ENCODE measurements at places on chromosomes 7 and 10.

DNA sequence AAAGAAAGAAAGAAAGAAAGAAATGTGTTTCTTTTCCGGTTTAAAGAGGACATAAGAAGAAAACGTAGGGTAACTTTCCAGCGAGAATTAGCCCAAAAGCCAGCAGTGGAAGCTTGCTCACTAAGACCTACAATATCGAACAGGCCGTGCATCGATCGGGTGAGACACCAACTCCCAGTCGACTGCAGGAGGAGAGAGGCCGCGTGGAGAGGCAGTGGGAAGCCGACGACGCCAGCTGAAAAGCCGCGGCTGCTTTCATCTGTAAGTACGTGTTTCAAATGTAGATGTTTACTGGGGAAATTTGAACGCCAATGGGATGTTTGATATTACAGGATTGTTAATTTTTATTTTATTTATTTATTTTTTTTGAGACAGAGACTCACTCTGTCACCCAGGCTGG is 28.6 kb upstream of the GIMAP8 start:
- no peak for DNase-seq

GRCh38 chr7:75892634-75893272 is 13.9 kb downstream of the RHBDD2 start:
- DNase-seq = no peak

DNA sequence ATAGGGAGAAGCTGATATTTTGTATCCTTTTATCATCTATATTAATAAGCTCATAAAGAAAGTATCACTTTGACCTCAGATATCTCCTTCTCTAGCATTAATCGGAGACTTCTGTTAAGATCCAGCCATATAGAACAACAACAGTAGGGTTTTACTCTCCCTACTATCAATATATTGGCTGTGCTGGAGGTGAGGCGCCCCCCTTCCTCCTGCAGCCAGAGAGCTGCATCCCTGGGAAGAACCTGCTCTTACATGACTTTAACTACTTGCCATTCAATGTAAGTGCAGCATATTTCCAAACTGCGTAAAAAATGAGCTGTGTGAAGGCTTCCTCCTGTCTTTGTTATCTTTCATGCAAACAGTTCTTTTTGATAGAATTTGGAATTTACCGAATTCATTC is 247.8 kb downstream of the SDK1 start:
- no peak for DNase-seq

DNA sequence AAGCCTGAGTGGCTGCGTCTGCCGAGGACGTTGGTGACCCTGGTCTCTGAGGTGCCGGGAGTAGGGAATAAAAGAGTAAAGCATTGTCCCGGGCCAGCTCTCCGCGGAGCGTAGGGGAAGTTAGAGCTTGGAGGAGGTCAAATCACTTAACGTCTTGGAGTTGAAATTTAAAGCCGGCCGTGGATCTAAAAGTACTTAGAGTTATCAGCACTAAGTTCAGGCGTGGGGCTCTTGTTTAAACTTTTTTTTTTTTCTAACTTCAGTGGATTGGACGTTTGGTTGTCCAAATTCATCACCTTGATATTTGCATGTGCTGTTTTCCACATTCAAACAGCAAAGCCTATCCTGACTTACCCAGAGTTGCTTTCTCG is 700 bp downstream of the NIPSNAP2 start:
- DNase-seq = peak; percentile 25

DNA sequence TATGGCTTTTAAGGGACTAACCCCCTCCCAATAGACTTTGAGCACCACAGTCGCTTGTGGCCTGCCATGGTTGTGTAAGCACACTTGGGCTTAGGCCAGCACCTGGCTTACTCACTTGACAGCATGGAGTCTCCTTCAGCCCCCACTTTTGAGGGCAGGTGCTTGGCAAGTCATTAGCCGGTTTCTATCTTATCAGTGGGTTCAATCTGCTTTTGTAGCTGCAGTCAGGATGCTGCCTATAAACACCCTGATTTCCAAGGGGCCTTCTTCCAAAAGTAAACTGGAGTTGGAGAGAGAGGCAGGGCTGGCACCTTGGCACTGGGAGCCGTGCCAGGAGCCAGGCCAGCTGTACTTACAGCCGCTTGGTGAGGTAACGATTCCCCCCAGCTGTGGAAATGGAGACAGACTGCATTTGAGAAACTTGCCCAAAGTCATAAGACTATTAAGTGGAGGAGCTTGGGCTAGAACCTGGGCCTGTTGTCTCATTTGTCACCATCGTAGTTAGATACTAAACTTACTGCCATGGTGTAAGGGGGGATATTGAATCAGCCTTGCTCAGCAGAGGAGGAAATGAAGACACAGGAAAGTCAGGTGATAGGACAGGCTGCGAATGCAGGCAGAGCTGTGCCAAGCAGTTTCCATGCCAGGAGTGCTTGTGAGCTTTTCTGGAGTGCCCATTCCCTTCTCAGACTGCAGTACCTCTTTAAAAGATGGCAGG is 92.2 kb upstream of the EFCAB10 start:
- DNase-seq = no peak

DNA sequence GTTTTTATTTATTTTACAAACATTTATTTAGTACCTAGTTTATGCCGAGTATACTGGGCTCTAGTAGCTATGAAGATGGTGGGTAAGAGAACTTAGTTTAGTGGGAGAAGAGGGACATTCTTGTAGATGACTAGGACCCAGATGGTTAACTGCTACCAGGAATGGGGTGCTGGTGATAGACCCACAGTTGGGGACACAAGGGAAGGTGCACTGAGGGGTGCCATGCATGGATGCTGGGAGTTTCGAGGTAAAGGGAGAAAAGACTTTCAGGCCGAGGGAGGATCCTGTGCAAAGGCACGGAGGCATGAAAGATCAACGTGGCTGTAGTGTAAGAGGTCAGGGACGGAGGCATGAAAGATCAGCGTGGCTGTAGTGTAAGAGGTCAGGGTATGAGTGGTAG is 204.2 kb upstream of the HABP2 start:
- no peak for DNase-seq

GRCh38 chr7:80412842-80413241 is 99.0 kb downstream of the GNAT3 start:
- DNase-seq = no peak

DNA sequence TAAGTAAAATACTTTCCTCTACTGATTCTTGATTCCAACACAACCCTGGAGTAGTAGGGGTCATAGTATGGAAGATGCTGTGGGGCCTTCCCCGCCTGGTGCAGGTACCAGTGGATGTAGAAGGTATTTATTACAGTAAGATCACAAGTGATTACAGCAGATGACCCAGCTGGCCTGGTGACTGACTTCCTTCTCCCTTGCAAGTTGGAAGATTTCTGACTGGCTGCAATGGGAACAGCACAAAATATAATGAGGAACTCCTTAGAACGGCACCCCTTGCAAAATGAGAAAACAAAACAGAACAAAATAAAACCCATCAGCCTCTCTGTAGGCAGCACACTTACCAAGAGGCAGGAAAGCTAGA is 61.7 kb upstream of the TARP start:
- DNase-seq = no peak

DNA sequence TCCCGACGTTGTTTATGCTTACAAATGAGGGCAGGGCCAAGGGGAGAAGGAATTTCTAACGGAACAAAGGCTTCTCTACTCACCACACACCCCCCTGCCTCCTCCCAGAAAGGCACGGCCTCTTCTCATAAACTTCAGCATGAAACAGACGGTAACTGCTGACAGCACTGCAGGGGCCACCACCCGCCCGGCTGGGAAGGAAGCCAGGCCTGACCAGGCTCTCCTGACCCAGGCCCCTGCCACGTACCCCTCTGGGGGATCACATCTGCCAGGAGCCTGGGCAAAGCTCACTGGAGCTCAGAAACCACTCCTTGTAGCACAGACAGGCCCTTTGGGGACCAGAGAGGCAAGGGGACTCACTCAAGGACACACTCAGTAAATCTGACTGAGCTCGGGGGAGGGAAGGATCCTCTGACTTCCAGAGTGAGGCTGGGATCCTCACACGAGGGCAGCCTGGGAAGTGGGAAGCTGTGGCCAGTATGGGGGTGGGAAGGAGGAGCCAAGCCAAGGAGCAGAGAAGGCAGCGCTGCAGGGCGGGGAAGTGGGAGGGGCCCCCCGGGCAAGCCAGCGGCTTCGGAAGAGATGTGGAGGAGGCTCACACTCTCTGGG is 46.1 kb downstream of the ZCCHC24 start:
- peak; percentile 92 for DNase-seq

DNA sequence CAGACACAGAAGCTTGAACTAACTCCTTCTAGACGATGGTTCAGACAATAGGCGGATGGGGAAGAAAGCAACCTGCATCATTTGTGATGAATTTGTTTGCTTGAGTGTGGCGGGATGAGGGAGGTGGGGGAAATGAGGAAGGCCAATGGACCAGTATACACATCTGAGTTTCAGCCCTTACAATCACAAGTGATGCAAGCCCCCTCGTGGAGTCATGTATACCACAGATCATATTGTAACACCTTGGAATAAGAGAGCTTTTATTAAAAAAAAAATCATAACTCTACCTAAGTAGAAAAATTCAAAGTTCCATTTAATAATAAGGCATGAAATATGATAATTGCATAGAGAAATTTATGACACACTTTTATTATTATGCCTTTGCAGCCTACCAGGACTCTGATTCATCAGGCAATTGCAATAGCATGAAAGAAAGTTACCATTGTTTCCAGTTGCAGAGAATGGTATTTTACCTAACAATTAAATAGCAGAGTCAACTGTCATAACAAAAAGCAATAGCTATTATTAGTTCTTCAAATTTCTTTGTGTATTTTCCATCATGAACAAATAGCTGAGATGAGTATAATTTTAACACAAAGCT is 230.2 kb upstream of the AKR1E2 start:
- DNase-seq = no peak

DNA sequence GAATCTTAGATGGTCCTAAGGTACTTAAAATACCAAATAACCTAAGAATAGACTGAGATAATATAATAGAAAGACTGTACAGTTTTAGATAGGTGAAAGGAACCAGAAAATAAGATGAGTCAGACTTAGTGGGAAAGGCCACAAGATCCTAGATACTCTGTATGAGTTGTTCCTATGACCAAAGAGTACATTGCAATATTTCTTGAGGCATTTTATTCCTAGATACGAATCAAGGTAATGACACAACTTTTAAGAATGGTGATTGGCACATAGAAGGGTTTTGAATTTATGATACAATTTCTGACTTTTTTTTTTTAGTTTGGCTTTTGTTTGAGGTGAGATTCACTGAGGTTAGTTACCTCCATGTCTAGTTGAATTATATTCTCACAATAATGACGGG is 30.2 kb downstream of the MGAM start:
- no peak for DNase-seq

- no peak for DNase-seq
Observed at GRCh38 chr7:44110719-44111635, 6.8 kb downstream of the AEBP1 start.

DNA sequence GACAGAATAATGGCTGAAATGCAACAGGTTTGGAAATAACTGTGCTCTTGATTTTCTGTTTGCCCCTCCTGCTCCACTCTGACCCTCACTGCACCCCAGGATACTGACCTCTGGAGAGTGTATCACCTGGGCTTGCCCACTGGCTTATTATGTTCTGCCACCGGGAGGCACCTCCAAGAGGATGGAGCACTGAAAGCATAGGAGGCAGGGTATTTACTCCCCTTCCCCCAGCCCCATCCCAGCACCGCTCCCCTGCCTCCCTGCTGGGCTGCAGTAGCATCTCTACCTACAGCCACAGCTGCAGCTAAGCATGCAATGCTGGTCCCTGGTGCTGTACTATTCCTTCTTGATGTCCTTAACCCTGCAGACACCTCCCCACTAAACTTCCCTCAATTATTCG is 26.4 kb downstream of the RAB11FIP2 start:
- no peak for DNase-seq

GRCh38 chr10:61338146-61338545 is 115.0 kb downstream of the TMEM26 start:
- DNase-seq = no peak

- no peak for DNase-seq
Observed at GRCh38 chr7:50330254-50330653, 25.7 kb downstream of the IKZF1 start.

DNA sequence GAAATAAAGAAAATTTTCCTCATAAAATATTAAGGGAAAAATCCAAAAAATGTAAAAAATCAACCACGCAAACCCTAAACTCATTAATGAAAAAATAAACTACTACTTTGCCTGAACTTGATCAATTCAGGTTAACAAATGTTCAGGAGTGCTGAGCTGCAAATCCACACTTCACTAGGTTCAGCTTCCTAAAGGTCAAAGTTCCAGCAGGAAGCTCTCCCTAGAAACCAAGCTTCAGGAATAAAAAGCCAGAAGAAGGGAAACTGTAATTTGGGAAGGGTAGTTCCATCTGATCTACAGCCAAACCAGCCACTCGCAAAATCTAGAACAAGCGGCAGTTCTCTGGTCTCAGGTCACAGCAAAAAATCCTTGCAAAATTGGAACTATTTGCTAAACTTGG is 7.8 kb upstream of the NMT2 start:
- DNase-seq = no peak

GRCh38 chr10:61986382-61986781 is 84.9 kb downstream of the ARID5B start:
- no peak for DNase-seq

Data from HFFc6 (cell line).